ENCODE measurements at places on chromosomes 16 and 17. TPM values are rescaled to one million over a fixed set of nuclear protein-coding genes. Genes with fewer than 3 reads are reported as not detected.

GRCh38 chr17:38336838-38337237, 6.9 kb downstream of the GPR179 start:
- DNase-seq = no peak

Gene WDR59
- polyA plus RNA-seq = 72.5 TPM

Gene C17orf78
- polyA plus RNA-seq = not detected

GRCh38 chr17:76570457-76570856, 15.2 kb downstream of the ST6GALNAC2 start:
- DNase-seq = no peak

GRCh38 chr17:4948931-4949320, 596 bp upstream of the PFN1 start:
- no peak for DNase-seq
